ENCODE measurements at places on chromosomes 6 and 20. TPM values are rescaled to one million over a fixed set of nuclear protein-coding genes. Genes with fewer than 3 reads are reported as not detected.
A peak's percentile ranks its signal among the peaks of the same experiment; 100 is the strongest.

GRCh38 chr6:49919935-49920644, 43.9 kb downstream of the DEFB114 start:
- no peak for ATAC-seq

GRCh38 chr20:9400171-9401025, 114.0 kb upstream of the LAMP5 start:
- ATAC-seq: no peak

- peak; percentile 5 for ATAC-seq
Measured at GRCh38 chr6:41780551-41781365, at the start of gene PRICKLE4. PRICKLE4 (plus strand) TSS chr6:41780782; CDS start chr6:41783474, 2,692 bp downstream.

GRCh38 chr6:35970181-35970580, 49.3 kb upstream of the SRPK1 start:
- ATAC-seq: no peak

- no peak for ATAC-seq
Measured at GRCh38 chr6:80173411-80173810, 66.9 kb downstream of the BCKDHB start.

DNA sequence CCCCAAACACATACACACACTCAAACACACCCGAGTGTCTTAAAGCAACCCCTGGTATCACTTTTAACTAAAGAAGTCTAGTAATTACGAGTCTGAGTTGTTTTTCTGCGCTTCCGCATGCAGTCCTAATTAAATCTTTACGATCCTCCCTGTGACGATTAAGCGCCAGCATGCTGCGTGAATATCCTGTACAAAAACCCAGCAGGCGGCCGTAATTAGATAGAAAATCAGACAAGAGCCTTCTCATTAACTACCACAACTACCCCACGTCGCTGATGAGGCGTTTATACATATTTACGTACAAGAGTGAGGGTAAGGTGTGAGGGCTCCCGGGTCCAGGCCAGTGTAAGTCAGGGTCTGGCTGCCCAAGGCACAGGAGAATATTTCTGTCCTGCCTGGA, 8.1 kb downstream of the TFAP2B start:
- no peak for ATAC-seq

GRCh38 chr6:80091506-80091905, 15.0 kb upstream of the BCKDHB start:
- ATAC-seq: no peak

GRCh38 chr6:116373940-116374339, 3.2 kb downstream of the DSE start:
- no peak for ATAC-seq

- no peak for ATAC-seq
Measured at GRCh38 chr6:106048336-106048735, 37.8 kb upstream of the PRDM1 start.

- no peak for ATAC-seq
Measured at GRCh38 chr6:144644776-144645175, 359.6 kb downstream of the UTRN start.

- ATAC-seq: no peak
Measured at GRCh38 chr6:144284478-144284782, 705 bp upstream of the UTRN start.

DNA sequence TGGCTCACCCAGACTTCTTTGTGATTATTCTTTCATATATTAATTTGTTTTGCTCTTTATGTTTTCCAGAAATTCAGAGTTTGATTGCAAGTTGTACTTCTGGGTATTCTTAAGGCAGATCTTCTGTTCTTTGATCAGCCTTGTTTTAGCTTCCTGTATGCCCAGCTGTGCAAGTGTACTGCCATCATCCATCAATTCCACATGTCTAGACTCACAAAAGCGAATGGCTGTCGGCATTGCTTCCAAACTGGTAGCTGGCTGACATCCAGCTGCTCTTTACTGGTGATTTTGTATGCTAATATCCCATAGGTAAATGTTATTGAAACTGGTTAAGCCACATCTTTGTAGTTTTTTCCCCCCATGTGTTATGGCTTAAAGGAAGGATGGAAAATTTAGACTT, 1084.8 kb upstream of the CITED2 start:
- no peak for ATAC-seq

Gene RAE1
- 30.4 TPM for total RNA-seq

Gene C20orf141
- total RNA-seq: not detected

Gene BEND6
- total RNA-seq: not detected

Gene PGC
- not detected for total RNA-seq

Gene C20orf202
- total RNA-seq: 0.27 TPM

Gene GPX5
- not detected for total RNA-seq

Gene MICA
- total RNA-seq: 24.7 TPM

Gene TPX2
- 1.4 TPM for total RNA-seq
